ENCODE measurements at places on chromosomes 6 and 20. TPM values are rescaled to one million over a fixed set of nuclear protein-coding genes. Genes with fewer than 3 reads are reported as not detected.

The DZANK1 gene
- total RNA-seq, result 4.2 TPM

The IL17F gene
- total RNA-seq, result not detected

- no peak for DNase-seq
Observed at GRCh38 chr6:124994648-124995047, 32.4 kb downstream of the RNF217 start.

DNA sequence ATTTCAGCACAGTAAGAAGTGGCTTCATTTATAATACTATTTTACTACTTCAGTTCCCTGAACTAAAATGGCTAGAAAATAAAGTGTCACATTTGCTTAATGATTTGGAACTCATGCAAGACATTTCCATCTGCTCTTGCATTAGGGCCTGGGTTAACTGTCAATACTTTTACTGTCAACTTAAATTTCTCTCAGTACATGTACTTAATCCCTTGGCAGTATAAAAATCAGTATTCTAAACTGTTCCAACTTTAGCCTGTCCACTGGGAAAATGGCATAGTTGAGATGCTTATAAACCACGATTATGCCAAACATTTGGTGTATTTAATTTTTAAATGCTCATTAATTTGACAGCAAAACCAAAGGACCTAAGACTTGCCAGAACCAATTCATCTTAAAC is 154.5 kb downstream of the ASCC3 start:
- DNase-seq, result no peak

The TIAM2 gene
- 191 TPM for total RNA-seq

The LTB gene
- 0.31 TPM for total RNA-seq

- DNase-seq, result no peak
Observed at GRCh38 chr20:7828437-7828836, 111.8 kb downstream of the HAO1 start.

The OR12D3 gene
- total RNA-seq, result not detected

The SLC44A4 gene
- not detected for total RNA-seq

The SYNGAP1 gene
- total RNA-seq, result 21.5 TPM

The NOTCH4 gene
- total RNA-seq, result 5.0 TPM

DNA sequence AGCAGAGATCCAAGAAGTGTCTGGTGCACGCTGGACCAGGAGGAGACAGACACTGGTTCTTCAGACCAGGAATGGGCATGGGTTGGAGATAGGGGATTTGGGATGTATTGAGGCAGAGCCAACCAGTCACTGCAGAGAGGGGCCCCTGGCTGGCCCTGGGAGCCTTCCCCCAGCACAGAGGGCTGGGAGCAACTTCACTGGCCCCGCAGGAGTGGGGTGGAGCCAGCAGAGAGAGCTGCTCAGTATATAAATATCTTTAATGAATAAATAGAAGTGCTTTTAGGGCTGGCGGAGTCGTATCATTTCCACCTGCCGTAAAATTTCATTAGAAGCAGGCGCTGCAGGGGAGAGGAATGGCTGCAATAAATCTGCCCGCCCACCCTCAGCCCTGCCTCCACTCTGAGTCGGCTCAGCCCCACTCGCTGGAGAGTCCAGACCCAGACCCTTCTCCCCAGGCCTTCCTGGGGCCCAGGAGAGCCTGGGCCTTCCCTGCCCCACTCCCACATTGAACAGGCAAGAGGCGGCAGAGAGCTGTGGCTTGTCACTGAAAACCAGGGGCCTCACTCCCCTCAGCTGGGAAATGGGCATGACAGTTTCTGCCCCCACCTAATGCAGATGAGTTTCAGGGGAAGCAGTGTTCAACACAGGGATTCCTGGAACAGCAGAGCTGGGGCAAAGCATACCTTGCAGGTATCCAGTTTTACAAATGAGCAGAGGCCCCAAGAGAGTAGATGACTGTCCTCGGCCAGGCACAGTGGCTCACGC is 23.9 kb upstream of the VSTM2L start:
- no peak for DNase-seq

The ZSCAN23 gene
- total RNA-seq, result 16.2 TPM

- no peak for DNase-seq
Observed at GRCh38 chr6:52435345-52435744, 15.2 kb downstream of the EFHC1 start.

The CNBD2 gene
- 5.5 TPM for total RNA-seq

The RSPH4A gene
- total RNA-seq, result 2.7 TPM

The SEMG1 gene
- total RNA-seq, result not detected

DNA sequence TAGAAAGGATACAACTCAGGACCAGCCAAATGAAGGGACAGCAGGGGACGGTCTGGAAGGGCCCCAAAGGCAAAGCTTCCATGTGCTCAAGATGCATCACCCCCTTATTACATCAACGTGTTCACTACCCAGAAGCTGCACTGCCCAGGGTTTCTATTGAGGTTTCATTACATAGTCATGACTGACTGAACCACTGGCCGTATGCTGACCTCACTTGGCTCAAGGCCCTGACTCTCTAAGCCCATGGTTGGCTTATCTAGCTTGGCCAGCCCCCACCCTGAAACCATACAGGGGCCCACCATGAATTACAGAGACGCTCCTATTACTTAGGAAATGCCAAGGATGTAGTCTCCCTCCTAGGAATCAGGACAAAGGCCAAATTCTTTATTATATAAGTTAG is 179.4 kb downstream of the FOXC1 start:
- DNase-seq, result no peak

The EYA2 gene
- 0.94 TPM for total RNA-seq

DNA sequence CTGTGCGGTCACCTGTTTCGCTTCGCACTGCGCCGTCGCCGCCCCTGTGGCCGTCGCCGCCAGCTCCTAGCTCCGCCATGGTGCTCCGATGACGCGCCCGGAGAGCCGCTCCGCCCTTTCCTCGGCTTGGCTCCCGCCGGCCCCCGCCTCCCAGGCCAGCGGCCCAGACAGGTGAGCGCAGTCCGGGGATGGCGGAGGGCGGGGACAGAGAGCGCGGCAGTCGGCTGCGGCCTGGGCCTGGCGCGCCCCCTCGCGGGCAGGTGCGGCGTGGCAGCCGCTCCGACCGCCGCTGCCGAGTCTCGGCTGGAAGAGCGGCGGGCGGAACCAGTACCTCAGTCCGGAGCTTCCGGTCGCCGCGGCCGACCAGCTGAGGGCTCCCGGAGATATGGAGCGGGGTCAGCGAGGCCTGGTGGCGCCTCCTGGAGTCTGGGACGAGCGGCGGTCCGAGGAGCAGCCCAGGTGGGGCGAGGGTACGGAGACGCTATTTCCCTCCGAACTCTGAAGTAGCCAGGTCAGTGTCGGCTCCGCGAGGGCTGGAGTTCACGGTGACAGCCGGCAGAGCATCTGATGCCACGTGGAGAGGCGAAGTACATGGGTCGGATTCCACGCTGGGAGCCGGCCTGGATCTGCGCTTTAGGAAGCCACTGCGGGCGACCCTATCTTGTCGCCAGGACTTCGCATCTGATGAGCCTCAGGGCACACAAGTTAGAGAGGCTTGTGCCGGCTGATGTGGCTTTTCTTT is at the start of gene MAP7:
Gene MAP7 (minus strand): TSS at position 93 of the 742 bp plus-strand sequence. CDS start 14 bp downstream, at position 79.
- peak; percentile 25 for DNase-seq

GRCh38 chr20:17863577-17864292 is 104.9 kb downstream of the SNX5 start:
- no peak for DNase-seq

GRCh38 chr20:45828589-45828988 is 1.5 kb upstream of the TNNC2 start:
- DNase-seq, result no peak

The EYS gene
- total RNA-seq, result 0.78 TPM

GRCh38 chr6:20061952-20062351 is 150.3 kb downstream of the MBOAT1 start:
- no peak for DNase-seq

DNA sequence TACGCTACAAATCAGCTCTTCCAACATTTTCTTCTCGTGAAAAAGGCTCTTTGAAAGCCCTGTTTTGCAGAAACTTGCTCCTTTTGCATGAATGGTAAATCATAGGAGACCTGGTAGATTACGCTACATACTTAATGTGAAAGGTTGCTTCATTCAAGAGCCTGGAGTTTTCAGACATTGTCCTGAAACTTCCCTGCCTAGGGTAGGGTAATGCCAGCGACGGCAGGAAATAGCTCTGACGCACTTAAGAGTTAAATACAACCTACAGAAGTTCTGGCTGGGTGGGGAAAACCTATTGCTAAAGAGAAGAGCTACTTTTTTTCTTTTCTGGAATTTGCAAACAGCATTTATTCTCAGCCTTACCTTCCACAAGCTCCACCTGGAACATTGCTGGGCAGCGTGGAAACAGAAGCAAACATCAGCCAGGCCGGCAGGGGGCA is 144.5 kb downstream of the LPA start:
- DNase-seq, result no peak

The FOXS1 gene
- total RNA-seq, result 0.78 TPM

GRCh38 chr6:69863766-69864165 is 2.6 kb upstream of the COL19A1 start:
- DNase-seq, result no peak

DNA sequence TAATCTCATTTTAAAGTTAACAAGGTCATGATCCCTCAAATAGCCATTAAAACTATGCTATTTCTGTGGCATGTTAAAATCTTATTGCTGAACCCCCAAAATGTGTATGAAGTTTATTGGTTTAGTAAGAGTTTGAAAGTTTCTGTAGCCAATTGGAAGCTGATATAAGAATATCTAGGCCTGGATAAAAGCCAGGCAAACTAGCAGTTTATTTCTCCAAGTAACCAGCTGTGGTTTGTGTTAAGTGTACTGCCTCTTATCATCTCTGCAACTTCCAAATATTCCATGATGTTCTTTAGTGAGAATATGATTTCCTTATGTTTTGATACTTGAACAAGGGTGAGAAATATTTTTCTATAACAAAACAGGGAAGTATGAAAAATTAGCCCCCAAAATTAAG is 76.7 kb downstream of the PRSS35 start:
- DNase-seq, result no peak

- DNase-seq, result no peak
Observed at GRCh38 chr6:167706313-167707109, 120.2 kb upstream of the AFDN start.

The SLC22A23 gene
- 44.3 TPM for total RNA-seq

DNA sequence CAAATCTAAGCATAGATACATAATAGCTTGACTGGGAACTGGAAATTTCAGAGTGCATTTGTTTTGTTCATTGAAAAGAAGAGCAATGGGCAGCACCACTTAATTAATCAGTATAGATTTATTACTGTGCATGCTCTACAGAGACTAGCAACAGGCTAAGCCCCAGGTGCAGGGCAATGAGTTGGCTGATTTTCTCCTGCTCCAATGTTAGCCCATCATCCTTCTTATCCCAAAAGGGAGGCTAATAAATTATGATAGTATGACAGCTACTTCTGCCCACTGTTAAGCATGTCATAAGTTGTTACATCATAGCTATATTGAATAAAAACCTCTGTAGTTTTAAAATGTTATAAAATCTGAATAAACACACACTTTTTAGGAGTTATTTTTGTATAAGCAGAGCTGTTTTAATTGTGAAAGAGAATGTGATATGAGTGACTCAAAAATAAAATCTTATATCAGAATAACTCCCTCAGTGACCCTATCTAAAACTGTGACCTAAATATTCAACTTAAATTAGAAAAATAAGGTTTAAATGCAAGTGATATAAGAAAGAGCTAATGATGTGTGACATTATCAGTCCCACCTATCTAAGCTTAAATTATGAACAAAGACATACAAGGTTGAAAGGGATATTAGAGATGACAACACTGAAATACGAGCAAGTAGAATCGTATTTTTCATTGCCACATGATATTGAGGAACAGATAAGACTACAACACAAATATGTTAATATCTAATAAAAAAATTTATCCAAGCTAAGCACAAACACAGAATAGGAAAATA is 967.3 kb upstream of the ADGRB3 start:
- no peak for DNase-seq

- no peak for DNase-seq
Observed at GRCh38 chr6:139708337-139709199, 334.1 kb upstream of the CITED2 start.

DNA sequence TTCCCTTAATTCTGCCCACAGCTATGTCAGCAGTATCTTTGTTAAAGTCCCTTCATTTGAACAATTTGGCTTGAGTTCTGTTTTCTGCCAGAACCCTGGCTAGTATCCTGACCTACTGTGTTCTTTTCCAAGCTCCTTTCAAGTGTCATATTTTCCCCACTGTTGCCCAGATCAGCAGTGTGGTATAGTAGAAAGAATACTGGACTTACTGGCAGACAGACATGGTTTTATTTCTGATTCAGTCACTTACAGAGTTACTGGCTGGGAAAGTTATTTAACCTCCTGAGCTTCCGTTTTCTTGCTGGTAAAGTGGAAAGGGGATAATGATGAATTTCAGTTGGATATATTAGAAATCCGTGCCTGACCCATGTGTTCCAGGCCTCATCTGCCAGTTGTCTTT is 39.8 kb upstream of the RAB23 start:
- no peak for DNase-seq

DNA sequence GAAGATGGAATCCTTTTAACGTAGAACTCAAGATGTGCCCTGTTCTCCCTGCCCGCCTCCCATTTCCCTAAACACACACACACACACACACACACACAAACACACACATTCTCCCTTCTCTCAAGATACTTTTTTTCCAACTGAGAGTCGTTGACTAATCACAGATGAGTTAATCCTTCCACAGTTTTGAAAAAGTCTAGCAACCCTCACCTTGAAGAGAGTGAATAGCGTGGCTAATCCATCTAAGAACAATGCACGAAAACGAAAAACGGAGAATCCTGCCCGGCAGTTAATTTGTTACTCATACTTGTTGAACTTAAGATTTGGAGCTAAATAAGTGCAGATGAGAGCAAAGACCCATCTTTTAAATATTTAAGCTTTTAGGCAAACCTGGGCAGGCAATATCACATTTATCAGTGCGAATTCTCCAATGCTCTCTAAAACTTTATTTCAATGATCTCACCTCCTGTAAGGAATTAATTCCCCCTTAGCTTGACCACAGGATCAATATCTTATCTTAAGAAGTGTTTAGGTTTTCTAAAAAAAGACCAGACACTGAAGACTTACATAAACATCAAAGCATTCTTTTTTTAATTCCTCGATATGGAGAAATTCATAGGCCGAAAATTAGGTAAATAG is 1.1 kb downstream of the AGPAT4 start:
- no peak for DNase-seq

DNA sequence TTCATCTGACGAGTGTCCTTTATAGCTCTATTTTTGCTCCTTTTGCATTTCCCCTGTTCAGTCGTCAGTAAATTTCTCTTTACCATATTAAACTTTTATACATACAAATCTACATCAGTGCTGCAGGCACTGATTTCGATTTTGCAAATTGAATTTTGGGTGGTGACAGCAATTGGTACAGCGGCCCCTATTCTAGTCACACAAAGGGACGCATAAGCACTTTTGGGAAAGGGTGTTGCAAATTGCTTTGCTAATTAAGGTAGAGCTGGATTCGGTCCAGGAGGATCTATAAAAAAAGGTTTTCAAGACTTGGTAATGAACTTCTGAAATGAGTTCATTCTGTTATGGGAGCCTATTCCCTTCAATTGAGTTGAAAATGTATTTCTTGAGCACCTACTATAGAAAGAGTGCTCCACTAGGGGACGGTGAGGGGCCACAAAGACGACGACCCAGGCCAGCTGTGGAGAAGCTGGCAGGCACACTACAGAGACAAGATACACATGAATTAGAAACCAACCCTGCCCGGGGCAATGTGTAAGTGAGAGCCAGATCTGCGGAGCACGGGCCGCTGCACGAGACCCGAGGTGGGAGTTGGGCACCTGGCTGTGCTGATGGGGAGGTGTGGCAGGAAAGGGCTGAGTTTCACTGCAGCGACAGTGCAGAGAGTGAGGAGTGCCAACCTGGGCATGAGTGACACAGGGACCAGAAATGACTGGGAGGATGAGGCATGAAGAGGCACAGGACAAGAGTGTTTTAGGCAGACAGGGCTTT is 5.4 kb downstream of the UQCC2 start:
- DNase-seq, result no peak

The CSNK2B gene
- total RNA-seq, result 69.9 TPM

All from occipital lobe (tissue), 3 donors.